Stimulated activated naive CD4-positive, alpha-beta T cell treated with Interleukin-2 at 50 U/mL for 16 hours (primary cell): ENCODE measurements at places on chromosomes 5 and 9.

DNA sequence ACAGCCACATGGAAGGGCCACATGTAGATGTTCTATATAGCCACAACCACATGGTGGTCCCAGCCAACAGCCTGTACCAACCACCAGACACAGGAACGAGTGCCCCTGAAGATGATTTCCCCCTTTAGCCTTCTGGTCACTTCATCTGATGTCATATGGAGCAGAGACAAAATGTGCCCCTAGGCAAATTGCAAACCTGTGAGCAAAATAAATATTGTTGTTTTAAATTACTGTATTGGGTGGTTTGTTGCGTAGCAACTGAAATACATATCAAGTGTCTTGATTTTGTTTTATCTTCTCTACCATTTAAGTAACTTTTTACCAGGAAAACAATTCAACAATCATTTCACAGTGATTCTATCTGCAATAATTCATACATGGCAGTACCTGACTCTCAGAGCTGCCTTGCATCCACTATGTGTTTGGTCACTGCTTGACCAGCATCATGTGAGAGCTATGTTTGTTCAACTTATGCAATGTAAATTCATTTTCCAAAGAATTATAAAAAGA is 142.5 kb upstream of the VLDLR start:
- no peak for DNase-seq

GRCh38 chr5:138461343-138462125 is 3.7 kb upstream of the EGR1 start:
- no peak for DNase-seq

- peak; percentile 69 for DNase-seq
Measured at GRCh38 chr5:119315516-119315949, 40.3 kb upstream of the TNFAIP8 start.

GRCh38 chr5:33146881-33147280 is 293.9 kb upstream of the TARS1 start:
- DNase-seq = no peak

- DNase-seq = no peak
Measured at GRCh38 chr5:78527054-78527859, 121.3 kb downstream of the LHFPL2 start.

DNA sequence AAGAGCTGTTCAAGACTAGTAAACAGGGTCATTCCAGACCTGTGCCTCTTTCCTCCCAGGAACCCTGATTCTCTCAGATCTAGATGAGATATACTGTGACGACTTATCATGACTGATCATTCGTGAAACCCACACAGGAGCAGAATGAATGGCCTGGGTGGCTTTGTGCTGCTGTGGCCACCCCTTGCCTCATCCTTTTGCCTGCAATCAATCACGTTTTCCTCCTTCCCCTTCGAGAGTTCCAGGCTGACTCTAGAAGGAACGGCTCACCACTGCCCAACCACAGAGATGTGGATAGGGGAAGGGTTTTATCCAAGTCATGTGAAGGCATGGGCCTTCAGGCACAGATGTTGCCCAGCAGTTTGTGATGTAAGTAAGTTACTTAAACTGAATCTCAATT is 5.8 kb downstream of the ANXA6 start:
- DNase-seq = peak; percentile 69

- DNase-seq = no peak
Measured at GRCh38 chr5:23234197-23234596, 273.2 kb upstream of the PRDM9 start.

DNA sequence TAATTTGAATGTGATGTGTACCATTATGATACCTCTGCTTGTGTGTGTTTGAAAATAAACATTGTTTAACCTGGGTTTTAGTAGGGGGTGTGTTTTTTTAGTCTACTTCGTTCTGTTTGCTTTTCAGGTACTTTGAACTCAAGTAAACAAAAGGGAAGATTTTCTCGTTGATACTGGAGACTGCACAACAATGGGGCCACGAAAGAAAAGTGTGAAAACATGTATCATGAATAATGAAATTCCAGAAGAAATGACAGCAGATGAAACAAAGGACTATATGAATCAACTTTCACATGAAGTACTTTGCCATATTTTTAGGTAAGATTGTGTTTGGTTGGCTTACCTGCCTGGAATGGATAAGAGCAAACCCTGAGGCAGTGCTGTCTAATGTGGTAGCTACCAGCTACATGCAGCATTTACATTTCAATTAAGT is 10.8 kb downstream of the FBXO38 start:
- no peak for DNase-seq

GRCh38 chr5:147805030-147805454 is 22.5 kb upstream of the JAKMIP2 start:
- peak; percentile 16 for DNase-seq

- no peak for DNase-seq
Measured at GRCh38 chr5:154697371-154697770, 57.8 kb upstream of the LARP1 start.

GRCh38 chr9:81592887-81593266 is 96.5 kb downstream of the TLE1 start:
- DNase-seq = no peak

DNA sequence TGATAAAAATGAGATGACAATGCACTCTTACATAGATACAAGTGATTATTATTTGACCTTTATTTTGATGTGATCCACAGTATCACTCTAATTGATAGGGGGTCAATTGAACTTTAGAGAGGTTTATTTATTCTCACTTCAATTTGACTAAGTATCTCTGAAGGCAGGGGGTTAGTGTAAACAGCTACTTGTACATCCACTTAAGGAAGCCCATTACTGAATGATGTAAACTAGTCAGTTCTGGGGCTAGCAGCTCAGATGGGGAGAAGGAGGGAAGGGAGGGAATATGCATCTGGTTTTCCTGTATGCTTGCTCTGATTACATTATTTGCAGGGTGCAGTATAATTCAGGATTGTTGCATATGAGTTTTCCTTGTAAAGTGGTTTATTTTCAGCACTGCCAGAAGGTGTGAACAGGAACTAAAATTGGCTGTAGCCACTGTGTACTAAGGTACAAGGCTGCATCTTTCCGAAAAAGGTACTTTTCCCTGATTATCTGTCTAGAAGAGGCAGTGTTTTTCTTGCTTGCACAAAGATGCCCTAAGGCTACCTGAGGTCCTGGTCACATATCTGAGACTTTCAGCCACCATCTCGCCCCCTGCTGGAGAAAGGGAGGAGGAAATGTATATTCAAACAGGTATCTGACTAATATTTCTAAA is 51.2 kb downstream of the MRPS27 start:
- DNase-seq = peak; percentile 30

- DNase-seq = no peak
Measured at GRCh38 chr5:111972080-111972479, 215.1 kb upstream of the NREP start.

DNA sequence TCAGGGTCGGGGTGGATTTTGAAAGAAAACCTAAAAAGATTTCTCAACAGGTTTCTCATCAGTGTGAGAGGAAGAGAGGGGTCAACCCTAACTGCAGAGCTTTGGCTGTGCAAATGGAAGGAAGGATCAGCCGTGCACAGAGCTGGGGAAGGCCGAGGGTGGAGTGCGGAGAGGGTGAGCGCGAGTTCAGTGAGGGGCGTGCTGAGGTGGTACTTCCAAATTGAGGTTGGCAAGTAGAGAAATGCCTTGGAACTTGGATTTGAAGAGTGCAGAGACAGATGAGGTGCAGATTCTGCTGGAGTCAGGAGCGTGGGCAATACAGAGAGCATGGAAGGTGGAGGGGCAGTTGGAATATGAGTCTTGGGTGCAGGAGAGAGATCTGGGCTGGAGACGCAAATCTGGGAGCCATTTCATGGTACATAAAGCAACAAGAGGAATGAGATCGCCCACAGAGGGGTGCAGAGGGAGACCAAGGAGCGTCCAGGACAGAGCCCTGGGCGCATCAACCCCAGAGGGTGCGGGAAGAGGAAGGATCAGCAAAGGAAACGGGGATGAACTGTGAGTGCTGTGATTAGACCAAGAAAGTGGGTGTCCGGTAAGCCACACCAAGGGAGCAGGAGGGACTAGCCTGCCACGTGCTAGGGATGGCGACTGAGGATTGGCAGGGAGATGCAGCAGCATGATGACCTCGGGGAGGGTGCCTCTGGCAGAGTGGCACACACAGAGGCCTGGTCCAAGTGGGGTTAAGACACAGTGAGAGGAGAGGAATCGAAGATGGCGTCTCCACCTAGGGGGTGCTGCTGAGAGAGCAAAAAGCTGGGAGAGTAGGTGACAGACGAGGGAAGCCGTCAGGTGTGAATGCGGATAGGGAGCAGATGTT is 105.8 kb downstream of the ADAMTS2 start:
- DNase-seq = no peak

- no peak for DNase-seq
Measured at GRCh38 chr5:109927639-109928038, 237.9 kb downstream of the MAN2A1 start.

- DNase-seq = no peak
Measured at GRCh38 chr9:110744715-110745384, 76.3 kb downstream of the MUSK start.

- DNase-seq = no peak
Measured at GRCh38 chr5:4159681-4160080, 564.0 kb downstream of the IRX1 start.
